ENCODE measurements at places on chromosomes 16 and 17.

GRCh38 chr17:21283482-21284318 lies 811 bp upstream of the MAP2K3 start:
- no peak for DNase-seq

- DNase-seq, result no peak
Measured at GRCh38 chr16:82594114-82594513, 32.7 kb upstream of the CDH13 start.

DNA sequence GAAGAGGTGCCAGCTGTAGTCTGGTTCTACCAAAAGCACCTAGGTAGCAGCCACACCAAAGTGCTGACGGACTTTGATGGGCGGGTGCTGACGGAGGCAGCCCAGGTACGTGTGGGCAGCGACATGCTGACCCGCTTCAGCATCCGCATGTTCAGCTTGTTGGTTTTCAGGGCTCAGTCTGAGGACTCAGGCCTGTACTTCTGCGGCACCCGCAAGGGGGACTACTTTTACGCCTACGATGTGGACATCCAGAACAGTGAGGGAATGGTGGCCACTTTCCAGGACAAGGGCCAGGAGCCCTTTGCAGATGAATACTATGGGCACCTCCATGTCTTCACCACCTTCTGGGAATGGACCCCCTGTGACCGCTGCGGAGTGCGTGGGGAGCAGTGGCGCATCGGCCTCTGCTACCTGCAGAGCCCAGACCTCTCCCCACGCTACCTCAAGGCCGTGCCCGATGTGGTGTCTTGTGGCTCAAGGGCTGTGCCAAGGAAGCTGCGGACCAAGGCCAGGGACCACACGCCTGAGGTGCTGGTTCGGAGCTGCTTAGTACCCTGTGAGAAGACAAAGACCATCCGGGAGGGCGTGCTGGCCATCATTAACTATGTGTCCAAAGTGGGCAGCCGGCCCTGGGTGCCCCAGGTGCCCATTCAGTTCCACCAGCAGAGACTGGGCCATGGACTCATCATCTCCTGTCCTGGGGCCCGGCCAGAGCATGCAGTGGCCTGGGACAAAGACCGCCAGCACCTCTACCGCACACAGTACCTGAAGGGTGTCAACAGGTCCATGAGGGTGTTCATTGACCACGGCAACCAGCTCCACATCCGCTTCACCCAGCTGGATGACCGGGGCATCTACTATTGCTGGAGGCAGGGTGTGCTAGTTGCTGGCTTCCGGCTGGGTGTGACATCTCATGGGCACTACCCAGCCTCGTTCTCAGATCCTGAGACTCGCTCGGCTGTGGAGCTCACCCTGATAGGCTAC lies 5.0 kb upstream of the EFTUD2 start:
- DNase-seq, result no peak

DNA sequence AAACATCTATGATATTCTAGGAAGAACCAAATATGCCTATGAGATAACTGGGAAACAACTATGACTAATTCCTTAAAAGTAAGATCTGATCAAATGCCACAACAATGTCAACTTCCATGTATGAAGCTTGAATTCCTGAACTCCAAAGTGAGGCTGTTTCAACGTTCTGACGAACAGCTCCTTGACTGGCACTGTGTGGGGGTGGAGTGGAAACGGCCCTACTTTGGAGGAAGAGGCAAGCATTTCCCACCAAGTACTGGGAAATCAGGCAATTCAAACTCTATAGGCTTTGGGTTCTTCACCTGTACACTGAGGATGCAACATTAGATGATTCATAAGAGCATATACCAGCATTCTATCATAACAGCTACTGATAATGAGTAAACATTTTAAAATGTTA lies 187.2 kb downstream of the CDK5R1 start:
- DNase-seq, result no peak

- no peak for DNase-seq
Measured at GRCh38 chr16:15425861-15426260, 8.5 kb upstream of the BMERB1 start.

DNA sequence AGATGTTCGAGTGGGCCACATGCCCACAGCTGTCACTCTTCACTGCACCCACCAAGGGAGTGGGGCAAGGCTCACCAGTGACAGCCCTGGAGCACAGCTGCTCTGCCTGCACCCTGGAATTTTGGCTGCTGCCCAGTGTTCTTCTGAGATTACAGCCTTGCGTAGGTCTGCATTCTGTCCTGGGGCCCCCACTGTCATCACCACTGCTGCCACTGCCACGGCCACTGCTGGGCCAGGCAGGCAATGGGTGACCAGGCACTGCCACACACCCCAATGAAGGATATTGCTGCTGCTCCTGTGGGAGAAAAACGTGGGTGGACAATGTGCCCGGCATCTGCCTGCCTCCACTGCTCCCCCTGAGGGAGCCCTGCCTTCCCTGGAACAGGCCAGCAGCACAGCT lies 1717.0 kb downstream of the TP53TG3F start:
- DNase-seq, result no peak

GRCh38 chr17:2033153-2033552 lies 3.2 kb downstream of the DPH1 start:
- no peak for DNase-seq

DNA sequence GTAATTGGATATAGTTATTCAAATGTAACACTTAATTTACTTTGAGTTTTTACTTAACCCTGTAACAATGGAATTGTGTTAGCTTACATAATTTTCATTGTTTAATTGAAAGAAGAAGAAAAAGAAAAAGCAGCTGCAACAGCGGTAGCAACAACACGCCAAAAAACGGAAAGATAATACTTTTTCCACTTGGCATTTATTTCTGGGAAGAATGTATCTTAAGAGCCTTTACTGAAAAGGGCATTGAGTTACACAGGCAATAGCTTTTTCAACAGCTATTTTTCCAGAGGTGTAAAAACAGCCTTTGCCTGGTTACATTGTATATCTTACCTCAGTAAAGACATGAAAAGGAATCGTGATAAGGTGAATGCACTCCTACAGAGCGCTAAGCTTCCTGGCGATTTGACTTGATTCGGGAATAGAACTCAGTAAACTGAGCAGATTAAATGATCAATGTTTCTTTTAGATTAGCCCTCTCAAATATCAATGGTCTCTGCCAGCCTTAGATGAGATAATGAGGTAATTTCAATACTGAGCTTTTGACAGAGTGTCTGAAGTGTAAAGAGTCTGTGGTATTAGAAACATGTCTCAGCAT lies 311.3 kb downstream of the CDH13 start:
- no peak for DNase-seq

- peak; percentile 50 for DNase-seq
Measured at GRCh38 chr17:45425125-45425983, 7.3 kb downstream of the ARHGAP27 start.

GRCh38 chr17:36869856-36870719 lies 67.2 kb upstream of the LHX1 start:
- DNase-seq, result no peak
